ENCODE measurements at places on chromosomes 5 and 9.

- DNase-seq, result no peak
Observed at GRCh38 chr5:136840601-136841000, 475.3 kb upstream of the TRPC7 start.

DNA sequence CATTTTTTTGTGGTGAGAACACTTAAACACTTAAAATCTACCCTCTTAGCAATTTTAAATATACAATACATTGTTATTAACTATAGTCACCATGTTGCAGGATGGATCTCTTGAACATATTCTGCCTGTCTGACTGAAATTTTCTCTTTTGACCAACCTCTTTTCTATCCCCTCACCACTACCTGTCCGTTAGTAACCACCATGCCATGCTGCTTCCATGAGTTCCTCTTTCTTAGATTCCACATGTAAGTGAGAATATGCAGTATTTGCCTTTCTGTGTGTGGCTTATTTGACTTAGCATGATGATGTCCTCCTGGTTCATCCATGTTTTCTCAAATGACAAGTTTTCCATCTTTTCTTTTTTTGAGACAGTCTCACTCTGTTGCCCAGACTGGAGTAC is 48.5 kb upstream of the NAA35 start:
- no peak for DNase-seq

DNA sequence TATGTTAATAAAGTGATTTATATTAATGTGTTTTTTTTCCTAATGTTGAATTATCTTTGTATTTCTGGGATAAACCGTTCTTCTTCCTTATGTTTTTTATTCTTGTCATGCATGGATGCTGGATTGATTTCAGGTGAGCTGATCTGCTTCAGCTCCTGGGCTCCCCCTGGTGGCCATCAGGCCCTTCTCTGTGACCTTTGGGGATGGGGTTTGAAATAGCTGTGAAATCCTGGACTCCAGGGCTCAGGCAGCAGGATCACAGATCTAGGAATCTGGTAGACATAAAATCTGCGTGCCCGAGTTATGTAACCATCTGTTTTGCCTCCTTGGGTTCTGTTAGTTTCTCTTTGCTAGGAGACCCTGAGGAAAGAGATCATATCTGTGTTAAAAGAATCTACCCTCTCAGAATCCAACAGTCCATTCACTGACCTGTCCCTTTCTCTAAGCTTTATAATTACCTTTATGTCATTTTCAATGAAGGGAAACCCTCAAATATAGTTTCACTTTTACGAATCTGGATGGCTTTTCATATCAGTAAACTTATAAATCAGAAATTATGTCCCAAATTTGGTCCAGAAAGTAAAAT is 12.2 kb upstream of the OR13J1 start:
- peak; percentile 81 for DNase-seq

DNA sequence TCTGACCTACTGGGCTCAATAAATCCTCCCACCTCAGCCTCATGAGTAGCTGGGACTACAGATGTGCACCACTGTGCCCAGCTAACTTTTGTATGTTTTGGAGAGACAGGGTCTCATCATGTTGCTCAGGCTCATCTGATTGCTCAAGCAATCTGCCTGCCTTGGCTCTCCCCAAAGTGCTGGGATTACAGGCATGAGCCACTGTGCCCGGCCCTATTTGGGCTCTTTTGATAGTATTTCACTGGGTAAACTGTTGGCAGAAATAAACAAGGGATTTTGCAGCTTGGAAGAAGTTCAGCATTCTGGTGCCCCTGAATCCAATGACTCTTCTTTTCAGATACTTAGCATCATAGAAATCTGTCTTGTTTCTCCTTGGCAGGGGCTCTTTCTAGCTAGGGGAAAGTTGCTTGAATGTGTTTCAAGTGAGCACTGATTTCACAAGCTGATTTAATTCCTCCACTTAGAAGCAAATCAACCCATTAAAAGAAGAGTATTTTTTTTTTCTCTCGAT is 146.8 kb downstream of the PAPPA start:
- DNase-seq, result no peak

- no peak for DNase-seq
Observed at GRCh38 chr5:127839072-127839471, 135.9 kb downstream of the CCDC192 start.

DNA sequence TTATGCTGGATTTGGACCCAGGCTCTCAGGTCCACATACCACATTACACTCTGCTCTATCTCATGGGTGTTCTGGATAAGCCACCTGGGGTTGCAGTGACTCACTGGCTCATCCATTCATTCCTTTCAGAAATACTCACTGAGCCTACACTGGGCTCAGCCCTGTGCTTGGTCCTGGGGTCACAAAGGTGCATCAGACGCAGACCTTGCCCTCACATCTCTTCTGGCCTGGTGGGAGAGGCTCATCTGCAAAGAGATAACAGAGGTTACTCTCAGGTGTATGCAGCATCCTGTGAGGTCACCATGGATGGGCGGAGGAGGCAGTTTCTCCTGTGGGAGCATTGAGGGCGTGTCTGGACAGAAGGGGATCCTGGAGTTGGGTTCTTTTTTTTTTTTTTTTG is 12.1 kb downstream of the CDHR2 start:
- DNase-seq, result no peak

GRCh38 chr5:79834754-79835714 is 145.4 kb downstream of the CMYA5 start:
- DNase-seq, result no peak

DNA sequence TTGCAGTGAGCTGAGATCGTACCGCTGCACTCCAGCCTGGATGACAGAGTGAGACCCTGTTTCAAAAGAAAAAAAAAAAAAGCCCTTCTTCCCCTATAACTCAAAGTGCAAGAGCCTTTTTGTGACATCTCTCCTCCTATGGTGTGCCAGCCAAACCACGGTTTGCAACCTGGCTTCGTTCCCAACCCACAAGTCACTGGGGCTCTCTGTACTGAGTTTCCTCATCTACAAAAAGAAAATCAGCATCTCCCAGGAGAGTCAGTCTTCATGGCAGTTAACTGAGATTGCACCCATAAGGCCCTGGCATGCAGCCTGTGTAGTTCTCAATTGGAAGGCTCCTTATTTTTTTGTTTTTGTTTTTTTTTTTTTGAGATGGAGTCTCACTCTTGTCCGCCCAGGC is 14.8 kb downstream of the ODF2 start:
- DNase-seq, result no peak

- no peak for DNase-seq
Observed at GRCh38 chr9:135087489-135087792, at the start of gene OLFM1. Gene OLFM1 (plus strand): TSS chr9:135087668. CDS start chr9:135087990, 322 bp downstream.

- no peak for DNase-seq
Observed at GRCh38 chr5:143229896-143230675, 173.4 kb downstream of the NR3C1 start.

DNA sequence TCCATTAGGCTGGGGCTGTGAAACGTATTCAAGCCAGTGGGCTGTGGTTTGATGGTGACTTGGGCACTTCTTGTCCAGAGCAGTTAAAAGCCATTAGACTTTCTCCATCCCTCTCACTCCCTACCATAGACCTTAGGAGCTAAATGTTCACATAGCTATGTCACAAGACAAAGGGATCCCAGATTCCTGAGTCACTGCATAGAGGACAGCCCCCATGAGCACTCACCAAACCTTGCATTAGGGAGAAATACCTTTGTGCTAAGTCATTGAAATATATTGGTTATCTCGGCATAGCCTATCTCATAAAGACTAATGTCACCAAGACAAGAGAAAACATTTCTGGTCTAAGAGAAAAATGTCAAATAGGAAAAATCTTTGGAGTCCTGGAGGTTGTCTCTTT is 104.3 kb downstream of the TRPM6 start:
- no peak for DNase-seq

DNA sequence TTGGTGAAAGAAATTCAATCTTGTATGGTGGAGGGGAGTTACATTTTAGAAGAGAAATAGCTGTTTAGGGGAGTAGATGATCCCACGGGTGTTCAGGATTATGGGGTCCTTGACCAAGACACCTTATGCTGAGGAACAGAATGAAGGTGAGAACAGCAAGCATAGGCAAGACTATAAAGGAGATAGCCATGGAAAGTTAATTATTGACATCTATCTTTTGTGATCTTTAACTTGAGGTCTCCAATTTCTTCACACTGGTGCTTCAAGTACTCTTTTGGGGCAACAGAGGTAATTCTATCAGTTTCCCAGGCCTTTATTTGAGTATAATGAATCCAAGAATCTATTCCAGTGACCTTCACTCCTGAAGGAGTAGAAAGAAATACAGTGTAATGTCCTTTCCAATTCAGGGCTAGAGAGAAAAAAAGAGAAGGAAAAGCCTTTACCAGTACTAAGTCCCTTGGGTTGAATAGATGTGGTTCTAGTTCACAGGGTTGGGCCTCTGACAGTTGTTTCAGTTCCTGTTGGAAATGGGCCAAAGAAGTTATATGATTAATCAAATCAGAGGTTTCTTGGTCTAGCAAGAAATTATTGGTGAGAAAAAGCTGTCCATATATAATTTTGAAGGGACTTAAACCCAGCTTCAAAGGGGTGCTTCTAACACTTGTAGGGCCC is 2104.1 kb upstream of the ACO1 start:
- DNase-seq, result no peak

GRCh38 chr9:137222190-137223077 is at the start of gene RNF208:
Gene RNF208 (minus strand): TSS chr9:137222240. CDS start chr9:137221212, 1,028 bp downstream.
- DNase-seq, result peak; percentile 46

DNA sequence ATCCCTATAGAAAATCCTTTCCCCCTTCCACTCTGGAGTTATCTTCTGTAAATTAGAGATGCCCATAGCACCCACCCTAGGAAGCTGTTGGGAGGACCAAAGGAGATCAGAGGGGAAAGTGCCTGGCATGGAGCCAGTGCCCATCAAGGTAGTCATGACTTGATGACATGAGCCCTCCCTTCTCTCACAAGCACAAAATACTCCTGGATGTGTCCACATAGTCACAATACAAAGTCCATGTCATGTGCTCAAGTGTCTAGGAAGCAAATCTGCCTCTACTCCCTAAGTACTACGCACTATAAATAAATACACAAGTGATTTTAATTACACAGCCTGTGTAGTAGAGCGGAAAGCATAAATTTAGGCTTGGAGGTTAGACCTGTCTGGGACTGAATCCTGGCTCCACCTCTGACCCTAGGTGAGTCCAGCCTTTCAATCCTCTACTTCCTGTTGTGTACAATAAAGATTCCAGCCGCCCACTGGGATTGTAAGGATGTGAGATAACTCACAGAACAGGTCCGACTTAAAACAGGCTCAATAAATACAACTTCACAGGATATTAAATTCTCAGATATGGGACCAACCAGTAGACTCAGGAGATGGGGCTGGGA is 30.6 kb downstream of the TTC39B start:
- no peak for DNase-seq

DNA sequence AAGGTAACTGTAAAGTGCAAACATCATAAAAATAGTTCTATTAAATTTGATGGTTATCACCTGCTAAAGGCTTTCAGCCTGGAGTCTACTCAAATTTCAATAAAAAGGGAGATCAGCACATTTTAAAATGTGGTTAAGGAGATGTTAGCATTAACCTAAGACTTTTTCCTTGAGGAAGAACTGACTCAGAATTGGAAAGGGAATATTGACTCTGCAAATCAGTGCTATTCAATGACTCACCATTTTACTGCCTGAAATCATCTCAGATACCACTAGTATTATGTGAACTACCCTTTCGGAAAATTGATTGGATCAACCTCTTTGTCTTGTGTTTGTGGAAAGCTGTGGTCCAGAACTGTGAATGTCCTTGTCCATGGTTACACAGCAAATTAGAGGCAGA is 113.3 kb downstream of the ADRB2 start:
- no peak for DNase-seq

DNA sequence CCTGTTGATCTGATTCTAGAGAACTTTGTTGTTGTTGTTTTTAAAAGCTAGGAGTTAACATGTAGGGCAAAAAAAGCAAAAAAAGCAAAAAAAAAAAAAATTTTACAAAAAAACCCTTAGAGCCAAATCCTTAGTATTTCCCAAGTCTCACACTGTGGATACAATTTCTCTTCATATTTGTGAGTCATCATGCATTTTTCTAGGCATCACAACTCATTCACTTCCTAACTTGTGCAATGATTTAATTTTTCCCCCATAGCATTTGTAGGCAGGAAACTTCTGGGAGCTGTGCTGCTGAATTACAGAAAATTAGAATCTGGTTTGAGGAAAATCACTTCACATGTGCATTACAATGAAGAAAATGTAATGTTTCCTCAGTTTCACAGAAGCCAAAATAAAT is 91.9 kb downstream of the MARCHF3 start:
- no peak for DNase-seq

GRCh38 chr9:132032238-132032950 is 47.3 kb downstream of the MED27 start:
- no peak for DNase-seq

- DNase-seq, result no peak
Observed at GRCh38 chr5:174356536-174356935, 311.0 kb downstream of the NSG2 start.
